CD4-positive, alpha-beta memory T cell (primary cell): ENCODE measurements at places on chromosomes 6 and 20. TPM values are rescaled to one million over a fixed set of nuclear protein-coding genes. Genes with fewer than 3 reads are reported as not detected.

DNA sequence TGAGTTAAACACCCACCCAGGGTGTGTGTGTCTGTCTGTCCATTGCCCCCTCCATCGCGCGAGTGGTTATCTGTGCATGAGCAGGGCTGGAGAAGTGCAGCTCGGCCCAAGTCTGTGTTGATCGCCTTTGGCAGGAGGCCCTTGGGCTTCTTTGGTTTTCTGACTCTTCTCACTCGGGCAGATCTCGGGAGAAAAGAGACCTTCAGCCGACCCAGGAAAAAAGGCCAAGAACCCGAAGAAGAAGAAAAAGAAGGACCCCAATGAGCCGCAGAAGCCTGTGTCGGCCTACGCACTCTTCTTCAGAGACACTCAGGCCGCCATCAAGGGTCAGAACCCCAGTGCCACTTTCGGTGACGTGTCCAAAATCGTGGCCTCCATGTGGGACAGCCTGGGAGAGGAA, 132.9 kb downstream of the JPH2 start:
- no peak overlapping the region for H3K27ac ChIP-seq
- no peaks in the 10 kb centered on the region for H3K36me3 ChIP-seq
- H3K27me3 ChIP-seq = no peaks in the 10 kb centered on the region
- H3K4me1 ChIP-seq = no peaks in the 10 kb centered on the region
- no peak for DNase-seq
- no peak overlapping the region for H3K4me3 ChIP-seq

DNA sequence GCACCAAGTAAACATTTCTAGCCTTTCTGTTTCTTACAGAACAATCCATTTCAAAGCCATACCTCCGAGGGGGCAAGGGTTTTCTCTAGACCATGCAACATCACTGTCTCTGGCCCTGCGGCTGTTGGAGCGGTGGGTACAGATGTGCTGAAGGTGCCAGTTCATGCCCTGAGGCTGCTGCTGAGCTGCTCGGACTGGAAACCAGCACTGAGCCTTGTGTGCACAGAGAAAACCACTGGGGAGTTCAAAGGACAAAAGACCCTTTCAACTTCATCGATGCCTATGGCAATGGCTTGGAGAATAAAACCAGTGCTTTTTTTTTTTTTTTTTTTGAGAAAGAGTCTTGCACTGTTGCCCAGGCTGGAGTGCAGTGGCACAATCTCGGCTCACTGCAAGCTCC, 93.3 kb upstream of the IYD start:
- H3K4me3 ChIP-seq = no peak overlapping the region
- no peak overlapping the region for H3K27ac ChIP-seq
- H3K36me3 ChIP-seq = no peaks in the 10 kb centered on the region
- no peaks in the 10 kb centered on the region for H3K27me3 ChIP-seq

The KIF25 gene
- total RNA-seq = not detected

DNA sequence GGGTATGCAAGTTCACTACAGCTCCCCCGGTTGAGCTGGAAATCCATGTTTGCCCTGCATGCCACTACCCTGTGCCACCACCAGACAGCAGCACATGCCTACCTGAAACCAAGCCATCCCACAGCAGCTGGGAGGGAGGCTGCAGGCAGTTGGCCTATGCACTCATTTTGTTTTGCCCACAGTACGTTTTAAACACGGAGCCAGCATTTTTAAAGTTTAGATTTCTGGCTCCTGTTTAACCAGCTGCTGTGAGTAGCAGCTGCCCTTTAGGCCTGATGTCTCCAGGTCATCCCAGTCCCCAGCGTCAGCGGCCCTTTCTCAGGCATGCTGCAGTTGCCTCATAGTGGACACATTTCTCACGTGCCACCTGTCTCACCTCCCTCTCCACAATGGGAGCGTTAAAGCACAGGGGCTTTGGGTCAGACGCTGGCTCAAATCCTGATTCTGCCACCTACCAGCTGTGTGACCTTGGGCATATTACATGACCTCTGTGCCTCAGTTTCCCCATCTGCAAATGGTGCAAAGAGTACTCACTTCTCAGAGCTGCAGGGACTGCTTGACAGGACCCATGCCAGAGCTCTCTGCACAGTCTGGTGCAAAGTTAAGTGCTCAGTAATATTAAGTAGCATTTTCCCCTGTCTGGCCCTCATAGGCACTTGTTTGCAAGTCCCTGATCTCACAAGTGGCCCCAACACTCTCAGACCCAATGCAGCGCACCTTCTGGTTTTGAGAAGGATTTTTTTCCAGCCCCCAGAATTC, 8.2 kb upstream of the UBE2V1 start:
- peaks cover 14% of the 10 kb centered on the region for H3K36me3 ChIP-seq
- DNase-seq = peak; percentile 69
- H3K4me3 ChIP-seq = no peak overlapping the region
- H3K4me1 ChIP-seq = peaks cover 4% of the 10 kb centered on the region
- no peaks in the 10 kb centered on the region for H3K27me3 ChIP-seq

The BANF2 gene
- total RNA-seq = not detected

GRCh38 chr20:33645072-33645358, 17.1 kb upstream of the C20orf144 start:
- H3K4me3 ChIP-seq = no peak overlapping the region
- no peaks in the 10 kb centered on the region for H3K27me3 ChIP-seq
- H3K36me3 ChIP-seq = peaks cover 36% of the 10 kb centered on the region
- no peak overlapping the region for H3K27ac ChIP-seq
- no peak for DNase-seq
- peaks cover 12% of the 10 kb centered on the region for H3K4me1 ChIP-seq

- no peak overlapping the region for H3K4me3 ChIP-seq
- no peak overlapping the region for H3K27ac ChIP-seq
- DNase-seq = no peak
- no peaks in the 10 kb centered on the region for H3K27me3 ChIP-seq
- no peaks in the 10 kb centered on the region for H3K4me1 ChIP-seq
These were observed 233.2 kb upstream of the SOX4 start for GRCh38 chr6:21360336-21360735.

DNA sequence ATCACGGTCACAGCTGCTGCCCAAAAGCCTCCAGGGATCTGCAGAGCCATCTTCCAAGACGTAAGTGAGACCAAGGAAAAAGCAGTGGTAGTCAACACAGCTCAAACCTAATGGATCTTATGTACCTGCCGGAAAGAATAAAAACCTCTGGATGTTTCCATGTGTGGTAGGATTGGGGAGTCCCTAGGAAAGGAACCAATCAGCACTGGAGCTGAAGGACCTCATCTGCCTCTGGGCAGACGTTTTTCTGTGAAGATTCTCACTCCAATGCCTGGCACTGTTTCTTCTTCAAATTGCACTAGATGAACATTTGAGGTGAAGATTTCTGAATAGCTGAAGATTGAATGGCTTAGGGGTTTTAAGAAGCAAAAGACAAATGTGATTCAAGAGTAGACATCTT, at the start of gene HLA-DQB2:
TSS of gene HLA-DQB2 (minus strand) at position 112 of the 400 bp plus-strand sequence. CDS start at position 50, 62 bp downstream.
- H3K4me3 ChIP-seq = no peak within 1 kb of the TSS
- no peaks in the 10 kb centered on the region for H3K36me3 ChIP-seq
- peaks cover 13% of the 10 kb centered on the region for H3K27me3 ChIP-seq
- no peak within 1 kb of the TSS for H3K27ac ChIP-seq

- peaks cover 3% of the 10 kb centered on the region for H3K27me3 ChIP-seq
- no peak for DNase-seq
- no peaks in the 10 kb centered on the region for H3K36me3 ChIP-seq
- H3K4me1 ChIP-seq = no peaks in the 10 kb centered on the region
- no peak overlapping the region for H3K4me3 ChIP-seq
- H3K27ac ChIP-seq = no peak overlapping the region
These were observed 119.6 kb downstream of the KIF13A start for GRCh38 chr6:17867880-17868279.

The VSTM2L gene
- total RNA-seq = not detected

DNA sequence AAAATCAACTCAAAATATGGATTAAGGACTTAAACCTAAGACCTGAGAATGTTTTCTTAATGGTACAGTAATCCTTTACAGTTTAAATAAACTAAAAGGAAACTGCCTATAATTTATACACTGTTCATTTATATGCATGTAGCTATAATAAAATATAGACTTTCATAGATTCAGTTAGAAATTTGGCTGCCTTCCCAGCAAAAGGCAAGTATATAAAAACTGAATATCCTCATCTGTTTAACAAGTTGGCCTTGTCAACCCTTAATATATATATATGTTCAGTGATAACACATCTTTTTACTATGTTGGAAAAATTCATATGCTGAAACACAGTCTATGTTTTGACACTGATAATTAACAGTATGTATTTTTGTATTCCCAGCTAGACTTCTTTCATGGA, 123.1 kb downstream of the GRIK2 start:
- H3K36me3 ChIP-seq = no peaks in the 10 kb centered on the region
- H3K27ac ChIP-seq = no peak overlapping the region
- no peak for DNase-seq
- no peak overlapping the region for H3K4me3 ChIP-seq
- no peaks in the 10 kb centered on the region for H3K27me3 ChIP-seq
- H3K4me1 ChIP-seq = no peaks in the 10 kb centered on the region

DNA sequence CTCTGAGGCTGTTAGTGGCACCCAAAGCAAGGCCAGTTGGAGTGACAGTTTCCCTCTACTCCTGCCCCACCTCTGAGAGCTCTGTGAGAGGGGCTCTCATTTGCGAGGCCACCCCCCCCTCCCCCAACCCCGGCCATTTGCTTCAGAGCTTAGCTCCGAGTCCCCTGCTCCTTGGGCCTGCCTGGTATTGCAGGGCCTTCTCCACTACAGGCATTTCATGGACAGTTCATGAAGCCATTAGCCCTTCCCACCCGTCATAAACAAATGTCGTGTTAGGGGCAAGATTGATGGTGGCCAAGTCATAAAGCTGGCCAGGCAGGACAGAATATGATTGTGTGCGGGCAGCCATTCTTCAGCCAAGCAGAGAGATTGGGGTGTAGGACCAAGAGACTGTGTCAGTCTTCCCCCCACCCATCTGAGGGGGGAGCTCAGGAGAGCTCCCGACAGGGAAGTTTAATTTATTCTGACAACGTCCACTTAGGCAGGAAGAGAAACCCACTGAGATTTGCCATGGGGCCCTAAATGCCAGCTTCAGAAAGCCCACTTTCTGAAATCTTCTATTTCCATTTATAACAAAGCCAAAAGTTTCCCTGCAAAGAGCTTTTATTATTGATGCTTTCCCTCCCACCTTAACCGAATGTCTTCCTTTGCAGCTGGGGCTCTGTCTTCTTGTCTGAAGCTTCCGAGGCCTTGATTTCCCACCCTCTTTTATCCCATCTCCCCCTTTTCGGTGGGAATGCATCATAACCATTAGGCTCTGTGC, 7.2 kb downstream of the FOXC1 start:
- no peaks in the 10 kb centered on the region for H3K36me3 ChIP-seq
- no peak overlapping the region for H3K4me3 ChIP-seq
- DNase-seq = no peak

GRCh38 chr6:53765270-53765669, 29.5 kb upstream of the LRRC1 start:
- no peak overlapping the region for H3K4me3 ChIP-seq
- H3K27ac ChIP-seq = no peak overlapping the region
- no peaks in the 10 kb centered on the region for H3K36me3 ChIP-seq
- H3K27me3 ChIP-seq = no peaks in the 10 kb centered on the region

DNA sequence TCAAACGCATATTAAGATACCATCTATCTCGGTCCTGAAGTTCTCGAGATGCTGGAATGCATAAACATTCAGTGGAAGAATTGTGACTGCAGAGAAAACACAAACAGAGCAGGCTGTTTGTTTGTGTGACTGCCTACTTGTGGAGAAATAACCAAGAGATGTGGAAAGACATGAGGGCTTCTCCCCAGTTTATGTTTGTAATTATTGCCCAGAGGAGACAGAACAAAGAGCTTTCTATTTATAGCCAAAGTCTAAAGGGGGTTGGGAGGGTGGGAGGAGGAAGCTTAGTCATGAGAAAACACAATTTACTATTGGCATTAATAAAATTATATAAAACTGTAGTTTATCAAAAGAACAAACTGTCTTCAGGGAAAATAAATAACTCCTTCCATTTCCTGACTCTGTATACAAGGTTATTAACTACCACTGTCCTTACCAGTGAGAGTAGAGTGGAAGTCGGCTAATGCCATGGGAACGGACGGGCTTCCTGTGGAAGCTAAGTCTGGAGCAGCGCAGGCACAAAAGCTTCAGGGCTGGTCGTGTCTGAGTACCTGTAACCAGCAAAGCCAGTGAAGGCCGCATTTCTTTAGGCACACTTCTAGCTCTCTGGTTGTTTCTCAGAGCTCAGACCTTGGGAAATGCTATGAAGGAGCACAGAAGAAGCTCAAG, 200.2 kb upstream of the SUPT3H start:
- no peak overlapping the region for H3K4me3 ChIP-seq
- peaks cover 9% of the 10 kb centered on the region for H3K4me1 ChIP-seq
- no peaks in the 10 kb centered on the region for H3K27me3 ChIP-seq
- H3K27ac ChIP-seq = no peak overlapping the region

GRCh38 chr20:42740226-42740870, 449.4 kb downstream of the PTPRT start:
- H3K36me3 ChIP-seq = no peaks in the 10 kb centered on the region
- H3K4me3 ChIP-seq = no peak overlapping the region
- DNase-seq = no peak
- no peak overlapping the region for H3K27ac ChIP-seq
- H3K27me3 ChIP-seq = no peaks in the 10 kb centered on the region

The TEAD3 gene
- total RNA-seq = not detected

- H3K27ac ChIP-seq = no peak overlapping the region
- no peaks in the 10 kb centered on the region for H3K36me3 ChIP-seq
- H3K4me3 ChIP-seq = no peak overlapping the region
These were observed 97.6 kb downstream of the OGFRL1 start for GRCh38 chr6:71386215-71386614.

DNA sequence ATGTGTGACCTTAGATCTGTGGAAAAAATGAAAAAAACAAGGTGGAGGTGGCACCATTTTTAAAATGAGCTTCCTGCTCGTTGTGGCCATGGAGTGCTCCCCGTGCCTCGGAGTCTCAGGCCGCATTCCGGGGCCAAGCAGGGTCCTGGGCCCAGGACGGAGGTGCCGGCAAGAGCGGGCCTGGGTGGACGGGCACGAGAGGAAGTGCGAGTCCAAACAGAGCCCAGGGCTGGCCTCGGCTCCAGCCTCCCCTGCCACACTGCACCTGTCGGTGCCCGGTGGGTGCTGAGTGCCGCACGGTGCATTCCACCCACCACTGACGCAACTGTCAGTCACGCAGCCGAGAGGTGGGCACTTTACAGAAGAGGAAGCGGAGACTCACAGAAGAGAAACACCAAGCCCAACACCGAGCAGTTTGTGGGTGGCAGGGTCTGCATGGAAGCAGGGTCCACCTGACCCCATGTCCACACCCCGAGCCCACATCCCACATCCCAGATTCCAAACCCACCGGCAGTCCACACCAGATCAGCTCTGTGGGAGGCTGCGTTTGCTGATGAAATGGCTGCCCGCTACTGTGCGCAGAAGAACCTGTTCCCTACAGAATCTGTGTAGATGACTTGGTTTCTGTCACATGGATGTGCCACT, 97.7 kb downstream of the PSMB1 start:
- H3K27ac ChIP-seq = no peak overlapping the region
- DNase-seq = no peak
- no peaks in the 10 kb centered on the region for H3K27me3 ChIP-seq
- H3K36me3 ChIP-seq = no peaks in the 10 kb centered on the region
